H1 (cell line): ENCODE measurements at places on chromosomes 7 and 10.
A peak's percentile ranks its signal among the peaks of the same experiment; 100 is the strongest.

GRCh38 chr10:75546004-75546403, 114.6 kb downstream of the LRMDA start:
- DNase-seq: no peak

DNA sequence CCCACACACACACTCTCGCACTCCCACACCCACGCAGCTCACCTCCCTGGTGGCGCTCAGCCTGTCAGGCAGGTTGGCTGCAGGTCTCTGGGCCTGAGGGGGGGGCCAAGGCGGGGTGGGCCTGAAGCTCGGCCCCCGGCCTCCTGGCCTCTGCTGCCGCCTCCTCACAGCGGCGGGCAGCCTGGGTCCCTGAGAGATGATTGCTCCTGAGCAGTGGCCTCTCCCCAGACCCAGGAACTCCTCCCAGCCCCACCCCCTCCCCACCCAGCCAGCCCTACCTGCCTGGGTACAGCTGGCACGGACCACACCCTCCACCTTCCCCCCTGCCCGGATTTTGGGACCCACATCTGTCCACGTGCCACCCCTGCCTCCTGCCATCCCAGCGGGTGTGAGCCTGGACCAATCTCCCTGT, 4.6 kb upstream of the TMEM184A start:
- no peak for DNase-seq

DNA sequence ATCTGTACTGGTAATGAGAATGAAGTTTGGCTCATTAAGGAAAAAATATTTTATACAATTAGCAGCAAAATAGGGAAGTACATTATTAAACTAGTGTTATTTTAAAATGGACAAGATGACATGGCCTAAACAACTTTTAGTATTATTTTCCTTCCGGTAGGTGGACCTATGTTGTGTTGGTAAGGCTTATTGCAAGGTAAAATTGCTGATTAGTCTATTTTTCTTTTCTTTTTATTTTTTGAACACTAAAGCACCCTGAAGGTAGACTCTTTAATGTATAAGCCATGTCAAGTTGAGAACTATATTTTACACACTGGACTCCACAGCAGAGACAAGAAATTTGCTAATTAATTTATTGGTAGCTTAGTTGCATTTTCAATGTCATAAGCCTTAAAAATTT, 239.5 kb upstream of the POT1 start:
- DNase-seq: no peak

- DNase-seq: no peak
Observed at GRCh38 chr7:157017149-157017548, 6.7 kb upstream of the MNX1 start.

DNA sequence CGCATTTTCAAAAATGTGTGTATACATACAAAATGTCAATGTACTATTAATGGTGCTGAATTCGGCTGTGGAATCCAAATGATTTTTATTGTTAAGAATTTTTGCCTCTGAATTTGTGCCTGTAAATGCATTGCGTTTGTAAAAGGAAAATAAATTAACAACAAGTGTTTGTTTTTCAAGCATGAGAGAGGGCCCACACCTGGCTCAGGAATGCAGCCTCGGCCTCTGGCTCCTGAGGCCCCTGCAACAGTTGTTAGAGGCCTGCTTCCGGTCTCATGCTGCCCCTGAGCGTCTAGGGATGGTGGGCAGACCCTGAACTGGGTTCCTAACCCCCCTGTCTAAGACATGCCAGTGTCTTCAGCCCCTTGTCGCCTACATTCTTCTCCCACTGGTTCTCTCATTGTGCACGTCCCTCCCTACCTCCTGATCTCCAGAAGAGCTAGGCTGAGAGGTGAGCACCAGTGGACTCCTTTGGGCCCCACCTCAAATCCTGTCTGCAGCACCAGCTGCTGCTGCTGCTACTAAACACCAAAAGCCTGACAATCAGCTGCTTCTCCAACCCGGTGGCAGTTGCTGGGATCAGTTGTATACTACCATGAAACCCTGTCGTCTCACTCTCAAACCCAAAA, 1.9 kb upstream of the BTBD16 start:
- DNase-seq: no peak

- DNase-seq: no peak
Observed at GRCh38 chr10:72784551-72785351, 92.8 kb downstream of the MCU start.

DNA sequence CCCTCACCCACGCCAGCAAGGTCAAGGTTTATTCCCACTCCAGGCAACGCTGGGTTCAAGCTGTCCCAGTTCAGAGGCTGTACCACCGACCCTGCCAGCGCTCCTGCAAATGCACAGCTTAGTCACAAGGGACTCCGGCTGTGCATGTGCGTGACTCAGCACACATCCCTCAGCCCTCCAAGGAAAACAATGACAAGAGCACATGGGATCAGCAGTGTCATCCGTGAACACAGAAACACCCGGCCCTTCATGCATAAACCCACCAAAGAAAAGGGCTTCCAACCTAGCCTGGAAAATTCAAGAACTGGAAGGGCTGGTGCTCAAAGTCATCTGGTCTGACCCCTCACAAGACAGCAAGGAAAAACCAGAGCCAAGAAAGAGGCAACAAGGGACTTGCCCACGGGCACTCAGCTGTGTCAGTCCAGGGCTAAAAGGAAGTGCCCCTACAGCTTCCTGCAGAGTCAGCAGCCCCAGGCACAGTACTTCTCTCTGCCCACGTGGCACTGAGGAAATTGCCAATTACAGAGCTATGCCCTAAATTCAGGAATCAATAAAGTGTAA, 106.1 kb downstream of the KCNMA1 start:
- no peak for DNase-seq

DNA sequence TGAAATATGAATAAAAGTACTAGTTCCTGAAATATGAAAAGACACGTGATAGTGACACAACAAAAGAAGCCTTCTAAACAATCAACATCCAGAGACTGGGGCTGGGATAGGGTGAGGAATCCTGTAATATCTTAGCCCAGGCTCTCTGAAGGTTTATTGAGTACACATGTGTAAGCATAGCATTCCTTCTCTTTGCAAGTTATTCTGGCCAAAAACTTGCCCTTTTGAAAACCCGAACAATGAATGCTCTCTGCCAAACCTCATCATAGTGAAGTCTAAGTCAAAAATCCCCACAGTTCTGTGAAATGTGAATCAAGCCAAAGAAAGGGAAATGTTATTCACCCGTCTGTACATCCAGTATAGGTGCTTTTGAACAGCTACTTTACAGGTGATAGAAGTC, 11.6 kb downstream of the SEMA3D start:
- no peak for DNase-seq

- DNase-seq: no peak
Observed at GRCh38 chr10:118983263-118983662, 46.3 kb upstream of the NANOS1 start.

DNA sequence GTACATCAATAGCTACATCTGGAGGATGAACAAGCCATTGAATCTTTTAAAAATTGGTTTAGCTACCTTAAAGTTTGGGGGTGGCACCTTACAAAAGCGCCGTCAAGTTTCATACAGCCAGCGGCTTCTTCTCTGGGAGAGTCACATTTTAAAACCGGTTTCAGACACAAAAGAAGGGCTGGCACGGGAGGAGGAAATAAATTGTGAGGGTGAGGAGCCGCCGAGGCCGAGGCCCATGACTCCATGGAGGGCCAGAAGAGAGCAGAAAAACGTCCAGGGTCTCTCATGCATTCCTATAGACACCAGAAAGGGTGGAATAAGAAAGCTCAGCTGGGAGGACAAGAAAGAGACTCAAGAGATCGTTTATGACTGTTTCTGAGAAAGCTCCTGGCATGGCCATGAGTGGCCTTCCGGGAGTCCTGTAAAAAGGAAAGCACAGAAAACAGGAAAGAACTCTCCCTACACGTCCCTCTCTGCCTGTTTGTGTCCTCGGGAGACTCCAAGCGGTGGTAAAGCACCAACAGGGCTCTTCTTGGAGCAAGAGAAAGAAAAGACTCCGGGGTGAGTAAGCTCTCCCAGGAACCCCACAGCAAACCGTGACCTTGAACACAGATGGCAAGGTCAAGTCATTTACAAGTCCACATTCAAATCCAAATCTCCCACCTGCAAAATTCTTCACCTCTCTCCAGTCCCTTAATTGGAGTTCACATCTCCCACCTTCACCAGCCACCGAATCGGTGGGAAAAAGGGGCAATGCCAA, 1.8 kb downstream of the FRAT2 start:
- DNase-seq: no peak

- no peak for DNase-seq
Observed at GRCh38 chr10:11145495-11145855, 127.8 kb downstream of the CELF2 start.

- DNase-seq: no peak
Observed at GRCh38 chr10:108523016-108523800, 1358.7 kb upstream of the SORCS1 start.

DNA sequence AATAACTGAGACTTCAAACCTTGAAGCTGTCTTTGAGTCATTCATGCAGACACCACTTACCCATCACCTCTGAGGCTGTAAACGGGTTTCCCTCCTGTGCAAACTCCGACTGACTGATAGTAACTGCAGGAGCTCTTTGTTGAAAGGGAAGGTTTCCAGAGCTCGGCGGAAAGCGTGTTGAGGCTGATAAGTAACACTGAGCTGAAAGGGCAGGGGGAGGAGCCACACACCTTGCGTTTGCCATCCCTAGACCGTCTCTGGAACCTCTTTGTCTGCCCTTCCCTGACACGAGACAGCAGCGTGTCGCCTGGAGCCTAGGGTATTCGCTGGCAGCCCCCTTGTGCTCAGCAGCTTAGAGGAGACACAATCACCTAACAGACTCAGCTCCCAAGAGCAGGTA, 134.0 kb downstream of the PAXIP1 start:
- DNase-seq: no peak

DNA sequence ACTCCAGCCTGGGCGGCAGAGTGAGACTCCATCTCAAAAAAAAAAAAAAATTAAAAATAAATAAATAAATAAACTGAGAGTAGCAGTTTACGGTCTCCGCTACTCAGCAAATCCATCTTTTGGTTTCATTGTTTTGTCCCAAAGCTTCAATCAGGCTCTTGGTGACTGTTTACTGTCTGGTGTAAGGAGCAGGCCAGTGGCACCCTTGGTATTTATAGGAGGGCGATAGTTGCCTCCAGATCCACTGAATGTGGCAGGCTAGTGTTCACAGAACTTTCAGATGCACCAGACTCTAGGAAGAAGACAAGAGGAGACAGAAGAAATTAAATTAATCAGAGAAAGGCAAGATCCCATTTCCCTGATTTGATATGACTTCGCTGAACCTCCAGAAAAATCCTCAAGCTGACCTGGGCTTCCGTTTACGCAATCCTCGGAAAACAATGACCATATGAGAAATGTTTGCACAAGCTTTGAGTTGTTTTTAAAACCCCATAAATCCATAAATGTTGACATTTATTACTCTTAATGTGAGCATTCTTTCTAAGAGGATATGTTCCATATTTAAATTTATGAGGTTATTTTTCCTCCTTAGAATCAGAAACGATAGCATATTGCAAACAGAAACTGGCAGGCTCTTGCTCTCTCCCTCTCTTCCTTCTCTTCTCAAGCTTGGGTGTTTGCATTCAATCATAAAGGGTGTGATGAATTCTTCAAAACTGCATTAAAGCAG, 7.1 kb upstream of the MUC3A start:
- no peak for DNase-seq

DNA sequence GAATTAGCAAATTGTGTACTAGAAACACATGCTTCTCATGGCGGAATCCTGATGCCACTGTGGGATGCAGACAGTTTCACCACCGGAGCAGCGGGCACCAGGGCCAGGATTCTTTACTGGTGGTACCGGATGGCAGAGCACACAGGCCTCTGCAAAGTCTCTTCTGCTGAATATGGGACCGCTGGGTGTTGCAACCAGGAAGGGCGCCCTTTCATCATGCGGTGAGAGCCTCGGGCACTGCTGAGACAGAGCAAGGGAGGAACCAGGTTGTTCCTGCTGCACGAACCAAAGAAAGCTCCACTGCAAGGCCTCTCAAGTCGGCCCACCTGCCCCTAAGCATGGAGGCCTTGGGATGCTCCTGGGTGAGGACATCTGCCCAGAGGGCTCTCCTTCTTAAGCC, 57.0 kb upstream of the NMT2 start:
- DNase-seq: no peak

- DNase-seq: peak; percentile 67
Observed at GRCh38 chr7:30136117-30136731, 1.4 kb downstream of the MTURN start.

DNA sequence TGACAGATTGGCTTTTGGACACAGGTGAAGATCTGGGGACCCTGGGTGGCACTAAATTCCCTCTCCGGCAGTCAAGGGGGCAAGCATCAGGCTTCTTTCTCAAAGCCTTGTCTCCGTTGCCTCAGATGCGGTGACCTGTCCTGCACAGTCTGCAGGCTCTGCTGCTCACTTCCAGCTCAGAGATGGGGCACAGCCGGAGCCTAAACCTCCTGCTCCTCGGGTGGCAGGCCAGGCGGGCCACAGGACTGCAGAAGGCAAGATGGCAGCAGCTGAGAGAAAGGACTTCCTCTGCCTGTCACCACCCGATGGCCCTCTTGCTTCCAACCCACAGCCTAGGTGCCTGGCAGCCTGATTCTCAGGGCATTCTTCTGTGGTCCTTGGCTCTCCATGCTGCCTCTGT, 44.4 kb downstream of the ZC3HC1 start:
- DNase-seq: no peak

DNA sequence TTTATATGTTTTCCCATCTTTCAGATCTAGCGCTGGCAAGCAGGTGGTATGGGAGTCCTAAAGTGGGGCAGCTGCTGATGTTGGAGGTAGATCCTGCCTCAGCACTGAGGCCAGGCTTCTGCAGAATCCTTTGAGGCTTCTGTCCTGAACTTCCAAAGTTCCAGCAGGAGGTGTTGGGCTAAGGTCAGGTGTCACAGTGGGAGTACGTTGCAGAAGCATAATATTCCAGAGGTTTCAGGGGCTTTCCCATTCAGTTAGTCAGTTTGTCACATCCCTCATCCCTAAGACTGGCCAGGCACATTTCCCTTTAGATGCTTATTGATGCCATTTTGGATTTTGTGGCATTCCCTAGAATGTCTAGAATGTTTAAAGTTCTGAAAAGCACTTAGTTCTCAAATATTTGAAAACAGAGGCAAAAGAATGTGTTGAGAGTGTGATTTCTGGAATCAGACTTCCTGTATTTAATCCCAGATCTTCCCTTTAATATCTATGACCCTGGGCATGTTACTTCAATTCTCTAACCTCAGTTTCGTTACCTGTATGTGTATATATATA, 319.1 kb upstream of the PHYHIPL start:
- no peak for DNase-seq
